Stimulated activated CD8-positive, alpha-beta memory T cell treated with anti-CD3 and anti-CD28 coated beads, Interleukin-4, amount 100 ng/mL, for 24 hours (primary cell): ENCODE measurements at places on chromosomes 1 and 21.

DNA sequence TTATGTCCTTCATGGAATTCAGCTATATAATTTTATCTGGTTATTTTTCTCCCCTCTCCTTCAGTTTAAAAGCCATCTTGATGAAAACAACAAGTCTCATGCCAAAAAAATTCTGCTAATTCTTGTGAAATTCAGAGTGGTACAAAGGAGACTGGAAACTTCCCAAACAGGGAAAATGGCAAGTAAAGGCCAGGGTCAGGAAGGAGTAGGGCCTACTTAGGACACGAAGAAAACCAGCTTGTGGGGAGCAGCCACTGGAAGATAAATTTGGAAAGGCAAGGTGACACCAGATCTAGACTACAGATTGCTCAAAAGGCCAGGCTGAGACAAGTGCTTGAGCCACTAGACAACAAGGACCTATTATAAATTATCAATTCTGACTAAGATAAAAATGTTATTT lies 6.4 kb downstream of the TSTD1 start:
- DNase-seq: no peak

DNA sequence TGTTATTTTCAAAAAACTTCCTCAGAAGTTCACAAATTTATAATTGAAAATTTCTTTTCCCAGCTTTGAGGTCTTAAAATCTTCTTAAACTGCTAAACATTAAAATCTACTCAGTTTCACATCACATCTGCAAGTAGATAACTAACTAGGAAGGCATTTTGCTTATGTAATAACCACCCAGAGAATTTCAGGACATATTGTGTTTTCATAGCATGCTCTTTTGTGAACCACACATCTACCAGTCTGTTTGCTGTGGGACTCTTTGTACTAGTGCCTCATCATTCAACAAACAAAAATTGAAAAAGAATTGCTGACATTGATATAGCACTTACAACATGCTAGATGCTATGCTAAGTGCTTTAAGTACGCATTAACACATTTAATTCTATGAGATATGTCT lies 31.6 kb upstream of the C1orf146 start:
- DNase-seq: no peak

- no peak for DNase-seq
Observed at GRCh38 chr1:29466258-29466657, 229.9 kb downstream of the PTPRU start.

DNA sequence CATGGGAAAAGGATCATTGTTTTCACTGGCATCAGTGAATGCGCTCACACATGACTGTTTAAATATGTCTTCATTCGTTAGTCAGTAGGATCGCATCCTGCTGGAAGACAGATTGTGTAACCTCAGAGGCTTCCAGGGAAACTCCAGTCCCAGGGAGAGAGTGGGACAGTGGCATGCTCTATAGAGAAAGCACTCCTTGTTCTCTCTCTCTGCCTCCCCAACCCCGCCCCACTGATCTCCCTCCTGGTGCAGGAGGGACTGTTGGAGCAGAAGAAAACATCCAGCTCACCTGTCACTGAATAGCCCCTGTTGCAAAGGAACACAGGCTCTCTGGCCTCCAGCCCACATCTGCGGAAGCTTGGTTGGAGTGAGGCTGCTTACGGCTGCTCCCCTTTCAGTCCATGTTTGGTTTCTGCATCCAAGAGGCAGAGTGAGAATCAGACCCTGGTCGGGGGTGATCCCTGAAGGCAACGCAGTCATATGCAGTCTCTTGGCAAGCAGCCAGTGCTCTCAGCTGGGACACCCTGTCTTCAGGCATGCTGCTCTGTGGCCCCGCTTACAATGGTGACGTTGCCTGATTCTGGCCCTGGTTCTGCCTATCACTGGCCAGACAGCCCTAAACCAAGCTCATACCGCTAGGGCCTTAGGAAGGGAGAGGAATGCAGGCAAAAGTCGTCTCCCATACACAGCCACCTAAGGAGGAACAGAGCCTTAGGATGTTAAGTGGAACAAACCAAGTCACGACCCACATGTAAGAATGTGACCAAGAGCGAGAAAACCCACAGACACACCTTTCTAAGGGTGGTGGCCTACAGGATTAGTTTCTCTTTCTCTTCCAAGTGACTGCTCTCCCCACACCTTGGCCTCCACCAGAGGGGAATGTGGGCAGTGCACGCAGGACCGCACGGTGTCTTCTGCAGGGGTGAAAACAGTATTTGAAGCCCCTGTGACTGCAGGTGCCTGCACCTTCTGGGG lies 39.7 kb downstream of the BACE2 start:
- no peak for DNase-seq

- DNase-seq: no peak
Observed at GRCh38 chr1:154972517-154973343, 1.8 kb upstream of the CKS1B start.

GRCh38 chr1:6972399-6972798 lies 187.1 kb downstream of the CAMTA1 start:
- DNase-seq: no peak

DNA sequence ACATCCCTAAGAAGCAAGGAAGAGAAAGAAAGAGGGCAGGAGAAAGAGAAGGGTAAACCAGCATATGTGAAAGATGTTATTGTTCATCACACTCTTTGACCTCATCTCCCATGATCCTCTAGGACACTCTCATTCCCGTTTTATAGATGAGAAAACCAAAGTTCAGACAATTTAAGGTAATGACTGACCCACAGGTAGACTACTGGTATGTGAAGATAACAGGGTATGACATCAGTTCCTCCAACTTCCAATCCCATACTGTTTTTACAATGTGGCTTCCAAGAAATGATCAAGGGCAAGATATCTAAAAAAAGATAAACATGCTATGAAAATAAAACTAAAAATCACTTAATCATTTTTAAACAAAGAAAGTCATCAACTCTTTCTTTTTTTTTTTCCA lies 95.2 kb upstream of the TNFSF4 start:
- DNase-seq: no peak

GRCh38 chr1:119966020-119966419 lies 69.7 kb upstream of the ADAM30 start:
- DNase-seq: no peak

GRCh38 chr1:59071876-59072582 lies 224.9 kb upstream of the FGGY start:
- no peak for DNase-seq

GRCh38 chr1:57894315-57894714 lies 470.5 kb upstream of the DAB1 start:
- DNase-seq: no peak

- peak; percentile 7 for DNase-seq
Observed at GRCh38 chr1:108049178-108049819, 84.3 kb upstream of the VAV3 start.

DNA sequence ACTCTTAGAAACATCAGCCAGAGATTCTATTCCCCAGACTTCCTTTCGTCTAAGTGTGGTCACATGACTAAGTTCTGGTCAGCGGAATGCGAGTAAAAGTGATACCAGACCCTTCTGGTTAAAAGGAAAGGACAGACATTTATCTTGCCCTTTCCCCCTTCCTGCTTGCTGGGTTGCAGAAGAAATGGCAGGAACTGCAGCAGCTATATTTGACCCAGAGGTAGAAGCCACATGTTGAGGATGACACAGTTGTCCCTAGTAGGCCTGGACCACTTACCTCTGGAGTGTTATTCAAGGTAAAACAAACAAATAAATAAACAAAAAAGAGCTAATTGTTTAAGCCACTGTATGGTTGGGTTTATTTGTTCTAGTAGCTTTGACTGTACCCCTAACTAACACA lies 73.3 kb downstream of the TAS1R2 start:
- no peak for DNase-seq

DNA sequence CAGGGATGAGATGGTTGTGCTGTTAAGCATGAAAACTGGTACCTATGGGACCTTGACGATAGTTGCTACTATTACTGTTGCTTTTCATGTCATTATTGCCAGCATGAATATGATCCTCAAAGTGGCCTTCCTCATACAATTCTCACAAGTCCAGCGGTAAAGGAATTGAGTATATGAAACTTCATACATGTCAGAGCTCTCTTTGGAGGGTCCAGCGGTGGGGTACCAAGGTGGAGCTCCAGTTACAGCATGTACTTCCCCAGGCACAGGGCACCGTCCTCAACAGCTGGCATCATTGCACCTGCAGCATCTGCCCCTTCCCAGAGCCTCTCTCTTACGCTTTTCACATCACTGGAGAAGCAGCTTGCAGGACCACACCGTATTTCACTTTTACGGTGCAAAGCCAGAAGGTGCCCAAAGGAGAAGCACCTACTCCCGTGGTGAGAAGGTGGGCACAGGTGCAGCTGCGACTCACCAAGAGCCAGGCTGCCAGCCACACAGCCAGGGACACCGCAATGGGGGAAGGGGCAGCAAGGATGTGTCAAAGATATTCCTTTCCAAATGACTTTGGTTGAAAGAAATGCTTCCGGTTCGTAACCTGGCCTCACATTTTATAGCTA lies 166.4 kb upstream of the IRF2BP2 start:
- no peak for DNase-seq

GRCh38 chr1:15196069-15196468 lies 42.5 kb downstream of the TMEM51 start:
- no peak for DNase-seq

- DNase-seq: no peak
Observed at GRCh38 chr1:226882631-226883409, 12.4 kb downstream of the PSEN2 start.

DNA sequence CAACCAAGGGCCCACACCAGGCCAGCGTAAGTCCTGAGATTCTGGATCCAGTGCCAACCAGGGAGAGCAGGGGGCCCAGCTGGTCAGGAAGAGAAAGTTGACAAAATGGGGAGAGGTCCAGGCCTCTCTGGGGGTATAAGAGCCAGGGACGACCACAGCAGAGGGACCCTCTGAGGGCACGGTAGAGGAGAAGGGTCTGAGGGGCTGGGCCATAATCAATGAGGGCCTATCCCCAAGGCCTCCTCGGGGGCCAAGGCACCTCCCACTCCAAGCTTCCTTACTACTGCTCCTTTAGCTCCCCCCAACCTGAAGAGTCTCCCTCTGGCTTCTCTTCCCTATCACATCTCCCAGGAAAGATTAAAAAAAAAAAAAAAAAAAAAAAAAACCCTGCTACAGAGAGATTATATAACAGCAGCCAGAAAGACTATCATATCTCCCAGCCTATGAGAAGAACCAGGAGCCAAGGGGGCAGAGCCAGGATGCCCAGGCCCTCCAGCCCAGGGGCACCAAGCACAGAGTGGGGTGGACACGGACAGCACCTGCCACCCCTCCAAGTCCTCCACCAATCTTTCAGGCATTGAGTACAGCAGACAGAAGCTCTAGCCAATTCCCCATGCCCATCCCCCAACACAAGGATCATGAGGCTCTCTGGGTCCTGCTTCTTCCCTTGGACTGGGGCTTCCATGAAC lies 2.7 kb downstream of the MEF2D start:
- no peak for DNase-seq

GRCh38 chr1:167544447-167545093 lies 9.0 kb downstream of the CREG1 start:
- DNase-seq: no peak

- DNase-seq: no peak
Observed at GRCh38 chr1:6445062-6445763, 20.6 kb downstream of the ESPN start.

GRCh38 chr1:31628931-31629556 lies 11.6 kb downstream of the HCRTR1 start:
- no peak for DNase-seq

DNA sequence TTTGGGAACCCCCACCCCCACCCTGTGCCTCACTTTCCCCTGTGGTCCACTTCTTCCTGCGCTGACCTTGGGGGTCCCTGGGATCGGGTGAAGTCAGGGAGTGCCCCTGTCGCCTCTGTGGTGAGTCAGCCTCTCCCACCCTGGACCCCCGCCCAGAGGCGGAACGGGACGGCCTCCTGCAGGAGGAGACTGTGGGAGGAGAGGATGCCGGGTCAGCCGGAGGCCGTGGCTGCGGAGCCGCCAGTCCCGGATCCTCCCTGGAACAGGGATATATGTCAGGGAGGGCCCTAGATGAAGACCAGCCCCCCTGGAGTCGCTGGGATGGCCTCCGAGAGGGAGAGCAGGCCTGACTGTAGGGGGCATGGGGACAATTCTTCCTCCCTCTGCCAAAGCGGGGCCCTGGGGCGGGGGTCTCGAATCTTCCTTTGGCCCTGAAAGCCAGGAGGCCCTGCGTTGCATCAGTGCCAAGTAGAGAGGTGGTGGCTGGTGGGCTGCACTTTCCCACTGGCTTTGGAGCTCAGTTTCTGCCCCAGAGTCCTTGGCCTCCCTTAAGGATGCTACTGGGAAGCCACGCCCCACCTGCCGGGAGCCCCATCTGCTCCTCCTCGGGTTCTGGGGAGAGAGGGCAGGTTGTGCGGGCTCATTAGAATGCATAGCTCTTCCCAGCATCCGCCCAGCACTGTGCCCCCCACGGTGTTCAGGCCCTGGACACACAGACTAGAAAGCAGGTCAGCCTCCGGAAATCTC lies 930 bp downstream of the ARHGEF10L start:
- DNase-seq: no peak

- DNase-seq: no peak
Observed at GRCh38 chr1:35345439-35345981, 77.0 kb downstream of the ZMYM4 start.

DNA sequence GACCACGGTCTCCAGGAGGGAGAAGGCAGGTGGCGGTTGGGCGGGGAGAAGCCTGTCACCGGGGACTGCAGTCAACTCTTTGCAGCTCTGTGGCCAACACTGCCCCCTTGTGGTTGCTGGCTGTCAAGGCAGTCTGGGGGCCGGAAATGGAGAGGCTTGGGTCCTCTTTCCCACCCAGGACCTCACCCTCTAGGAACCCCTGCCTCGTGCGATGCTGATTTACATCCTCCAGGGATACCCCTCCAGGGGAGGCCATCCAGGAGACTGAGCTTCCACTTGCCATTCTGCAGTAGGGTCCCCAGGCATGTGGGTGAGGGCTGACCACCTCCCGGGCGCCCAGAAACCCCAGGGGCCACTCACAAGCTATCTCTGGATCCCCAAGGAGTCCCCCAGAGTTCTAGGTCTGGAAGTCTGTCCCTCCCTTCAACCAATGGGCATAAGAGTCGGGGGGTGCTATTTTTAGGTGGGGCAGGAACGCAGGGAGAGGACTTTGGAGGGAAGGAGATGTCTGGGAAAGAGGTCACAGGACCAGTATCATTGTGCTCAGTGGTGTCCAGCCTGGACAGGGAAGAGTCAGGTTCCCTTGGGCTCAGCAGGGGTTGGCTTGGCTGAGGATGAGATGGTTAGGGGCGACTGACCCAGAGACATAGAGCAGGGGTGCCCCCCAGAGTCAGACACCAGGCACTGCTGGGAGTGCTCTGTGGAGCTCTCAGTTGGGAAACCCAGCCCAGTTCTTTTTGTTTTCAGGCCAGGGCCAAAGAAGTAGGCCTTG lies 7.1 kb upstream of the GPR61 start:
- DNase-seq: peak; percentile 80

GRCh38 chr1:160251687-160252526 lies 10.4 kb downstream of the DCAF8 start:
- DNase-seq: no peak

DNA sequence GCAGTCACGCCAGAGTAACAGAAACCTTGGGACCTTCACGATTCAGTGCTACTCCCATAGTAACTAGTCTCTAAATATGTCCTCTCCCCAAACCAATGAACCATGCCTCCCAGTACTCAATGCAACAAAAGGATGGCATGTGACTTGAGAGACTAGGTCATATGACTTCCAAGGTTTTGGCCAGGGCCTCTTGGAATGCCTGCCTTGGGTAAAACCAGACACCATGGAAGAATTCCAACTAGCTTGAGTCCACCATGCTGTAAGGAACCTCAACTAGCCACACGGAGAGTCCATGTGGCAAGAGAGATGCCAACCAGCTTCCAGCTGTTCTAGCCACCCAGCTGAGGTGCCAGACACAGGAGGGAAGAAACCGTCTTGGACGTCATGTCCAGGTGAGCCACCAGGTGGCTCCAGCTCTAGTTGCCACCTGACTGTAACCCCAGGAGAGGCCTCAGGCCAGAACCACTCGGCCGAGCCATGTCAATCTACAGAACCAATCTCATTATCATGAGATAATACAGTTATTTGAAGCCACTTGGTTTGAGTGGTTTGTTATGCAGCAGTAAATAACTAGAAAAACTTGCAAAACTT lies 115.0 kb downstream of the SYF2 start:
- no peak for DNase-seq
